Upper lobe of left lung (tissue), 6 donors: ENCODE measurements at places on chromosomes 13 and 19. TPM values are rescaled to one million over a fixed set of nuclear protein-coding genes. Genes with fewer than 3 reads are reported as not detected.
A peak's percentile ranks its signal among the peaks of the same experiment; 100 is the strongest.

- no peak for DNase-seq
- H3K27ac ChIP-seq = no peak overlapping the region
- H3K27me3 ChIP-seq = no peaks in the 10 kb centered on the region
These were observed 35.1 kb downstream of the RASA3 start for GRCh38 chr13:114097212-114097892.

DNA sequence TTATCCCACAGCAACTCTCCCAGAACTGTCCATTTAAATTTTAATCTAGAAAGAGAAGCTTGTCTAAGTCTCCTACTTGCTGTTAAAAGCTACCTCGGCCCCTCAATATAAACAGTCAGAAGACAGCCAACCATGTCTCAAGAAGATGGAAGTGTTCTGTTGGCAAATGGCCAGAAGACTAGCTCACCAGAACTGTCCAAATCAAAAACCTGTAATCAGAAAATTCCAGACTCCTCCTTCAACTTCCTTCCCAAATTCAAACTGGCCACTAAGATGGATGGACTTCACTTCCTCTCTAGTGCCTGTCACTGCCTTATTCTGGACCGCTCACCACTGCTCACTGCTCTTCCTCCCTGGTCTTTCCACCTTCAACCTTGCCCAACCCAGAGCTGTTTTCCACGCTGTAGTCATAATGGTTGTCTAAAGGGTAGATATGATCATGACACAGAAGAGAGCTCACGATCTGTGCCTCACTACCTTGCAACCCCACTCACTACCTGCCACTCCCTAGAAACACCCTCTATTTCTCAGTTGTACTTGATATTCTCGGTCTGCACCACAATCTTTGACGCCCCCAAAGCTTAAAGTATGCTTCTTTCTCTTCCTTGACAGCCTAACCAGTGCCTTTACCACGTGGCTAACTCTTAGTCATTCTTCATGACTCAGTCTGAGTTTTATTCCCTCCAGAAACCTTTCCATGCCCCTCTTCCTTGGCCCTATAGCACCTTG, 9.2 kb downstream of the FGF14 start:
- DNase-seq = no peak
- no peak overlapping the region for H3K27ac ChIP-seq
- no peak overlapping the region for H3K4me3 ChIP-seq
- H3K36me3 ChIP-seq = no peaks in the 10 kb centered on the region
- H3K4me1 ChIP-seq = peaks cover 19% of the 10 kb centered on the region
- H3K27me3 ChIP-seq = no peaks in the 10 kb centered on the region

- H3K27me3 ChIP-seq = no peaks in the 10 kb centered on the region
- peaks cover 23% of the 10 kb centered on the region for H3K36me3 ChIP-seq
- no peak overlapping the region for H3K4me3 ChIP-seq
- H3K4me1 ChIP-seq = no peaks in the 10 kb centered on the region
These were observed 6.7 kb upstream of the TMPRSS9 start for GRCh38 chr19:2353159-2353886.

- no peak for DNase-seq
- H3K4me1 ChIP-seq = no peaks in the 10 kb centered on the region
- H3K4me3 ChIP-seq = no peak overlapping the region
- no peaks in the 10 kb centered on the region for H3K27me3 ChIP-seq
- no peak overlapping the region for H3K27ac ChIP-seq
These were observed 205.4 kb downstream of the PDS5B start for GRCh38 chr13:32791545-32792172.

DNA sequence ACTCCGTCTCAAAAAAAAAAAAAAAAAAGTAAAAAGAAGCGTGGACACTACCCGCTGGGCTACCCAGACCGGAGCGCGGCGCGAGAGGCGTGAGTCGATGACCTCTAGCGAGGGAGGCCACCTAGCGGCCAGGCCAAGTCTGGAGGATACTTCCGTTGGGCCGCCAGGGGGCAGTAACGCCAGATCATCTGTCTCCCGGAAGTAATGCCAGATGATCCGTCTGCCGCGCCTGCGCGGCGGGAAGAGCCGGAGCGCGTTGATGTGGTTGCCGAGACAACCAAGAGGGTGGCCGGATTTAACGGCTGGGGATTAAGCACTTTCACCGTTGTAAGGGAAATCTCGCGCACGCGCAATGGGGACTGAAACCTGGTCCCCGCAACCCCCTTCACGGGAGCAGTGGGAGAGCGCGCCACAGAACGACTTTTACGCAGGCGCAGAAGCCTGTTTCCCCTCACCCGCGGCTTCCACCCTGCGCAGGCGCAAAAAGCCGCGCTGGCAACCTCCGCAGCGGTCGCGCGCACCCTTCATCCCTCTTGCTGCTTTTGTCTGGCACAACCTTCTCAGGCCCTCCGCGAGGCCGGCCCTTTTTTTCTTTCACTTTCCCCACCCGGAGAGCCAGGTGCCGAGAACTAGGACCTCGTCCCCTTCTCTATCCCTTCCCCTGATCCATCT, 1.0 kb upstream of the U2AF2 start:
- H3K27me3 ChIP-seq = no peaks in the 10 kb centered on the region
- DNase-seq = peak; percentile 98
- H3K4me1 ChIP-seq = peaks cover 48% of the 10 kb centered on the region
- H3K27ac ChIP-seq = peak overlapping the region; percentile 96
- peak overlapping the region; percentile 84 for H3K4me3 ChIP-seq

DNA sequence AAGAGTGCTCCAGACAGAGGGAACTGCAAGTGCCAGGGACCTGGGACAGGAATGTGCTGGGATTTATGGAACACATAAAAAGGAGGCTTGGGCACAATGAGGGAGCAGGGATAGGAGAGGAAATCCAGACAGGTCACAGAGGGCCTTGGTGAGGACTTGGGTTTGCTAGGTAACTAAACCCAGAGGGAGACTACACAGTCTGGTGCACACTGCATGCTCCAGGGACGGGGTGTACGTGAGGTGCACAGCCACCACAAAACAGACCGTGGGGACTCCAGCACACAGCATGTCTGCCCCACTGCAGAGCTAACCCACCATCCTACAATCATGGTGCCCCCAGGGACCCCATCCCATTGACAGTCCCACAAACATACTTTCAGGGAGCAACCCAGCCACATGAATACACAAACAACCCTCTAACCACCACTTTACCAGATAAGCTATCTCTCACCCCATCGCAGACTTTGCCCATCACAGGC, 5.5 kb upstream of the ZFP36 start:
- no peaks in the 10 kb centered on the region for H3K36me3 ChIP-seq
- H3K27ac ChIP-seq = peak overlapping the region; percentile 99
- no peaks in the 10 kb centered on the region for H3K27me3 ChIP-seq
- H3K4me3 ChIP-seq = no peak overlapping the region
- no peak for DNase-seq

DNA sequence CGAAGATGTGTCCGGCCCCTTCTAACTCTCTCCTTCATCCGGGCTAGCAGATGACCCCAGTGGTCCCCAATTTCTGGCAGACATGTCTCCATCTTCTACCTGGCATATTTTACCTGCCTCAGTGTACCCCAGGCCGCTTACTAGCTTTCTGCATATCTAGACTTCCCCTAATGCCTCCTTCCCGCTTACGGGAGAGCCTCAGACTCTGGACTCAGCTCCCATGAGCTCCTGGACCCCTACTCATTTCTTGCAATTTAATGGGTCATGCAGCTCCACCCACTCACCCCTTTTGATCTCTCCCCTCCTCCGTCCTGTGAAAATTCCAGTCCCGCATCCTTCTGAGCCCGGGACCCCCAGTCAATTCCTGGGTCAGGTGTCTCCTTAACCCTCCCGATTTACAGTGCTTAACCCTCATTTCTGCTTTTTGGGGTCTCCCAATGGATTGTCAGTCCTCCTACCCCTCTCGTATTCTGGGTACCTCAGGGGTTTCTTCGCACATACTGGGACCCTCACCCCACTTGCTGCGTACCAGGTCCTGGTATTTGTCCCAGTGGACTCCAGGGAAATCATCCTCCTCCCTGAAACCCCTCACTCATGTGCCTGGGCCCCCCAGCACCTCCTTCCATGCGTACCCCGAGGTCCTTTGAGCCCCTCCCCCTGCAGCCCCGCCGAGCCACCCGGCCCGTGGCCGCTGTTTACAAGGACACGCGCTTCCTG, 500 bp upstream of the JUNB start:
- no peak for DNase-seq
- no peaks in the 10 kb centered on the region for H3K36me3 ChIP-seq
- peak overlapping the region; percentile 51 for H3K4me3 ChIP-seq
- H3K27ac ChIP-seq = peak overlapping the region; percentile 97
- H3K27me3 ChIP-seq = no peaks in the 10 kb centered on the region

DNA sequence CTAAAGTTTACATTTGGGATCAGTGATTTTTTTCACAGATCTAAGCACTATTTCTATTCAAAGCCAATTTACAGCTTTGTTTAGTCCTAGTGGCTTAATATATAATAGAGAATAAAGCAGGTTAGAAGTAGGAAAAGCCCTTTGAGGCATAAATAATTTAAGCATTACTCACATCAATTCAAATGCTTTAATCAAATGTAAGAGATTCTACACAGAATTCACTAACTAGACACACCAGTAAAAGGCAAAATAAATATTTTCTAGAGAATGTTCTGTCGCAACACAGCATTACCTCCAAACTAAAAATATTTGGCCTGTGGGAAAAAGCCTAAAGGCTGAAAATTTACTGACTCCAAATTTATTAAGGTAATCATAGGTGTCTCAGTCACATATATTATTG, 31.3 kb downstream of the KCTD12 start:
- H3K27ac ChIP-seq = no peak overlapping the region
- H3K36me3 ChIP-seq = no peaks in the 10 kb centered on the region
- H3K4me3 ChIP-seq = no peak overlapping the region
- H3K4me1 ChIP-seq = no peaks in the 10 kb centered on the region

DNA sequence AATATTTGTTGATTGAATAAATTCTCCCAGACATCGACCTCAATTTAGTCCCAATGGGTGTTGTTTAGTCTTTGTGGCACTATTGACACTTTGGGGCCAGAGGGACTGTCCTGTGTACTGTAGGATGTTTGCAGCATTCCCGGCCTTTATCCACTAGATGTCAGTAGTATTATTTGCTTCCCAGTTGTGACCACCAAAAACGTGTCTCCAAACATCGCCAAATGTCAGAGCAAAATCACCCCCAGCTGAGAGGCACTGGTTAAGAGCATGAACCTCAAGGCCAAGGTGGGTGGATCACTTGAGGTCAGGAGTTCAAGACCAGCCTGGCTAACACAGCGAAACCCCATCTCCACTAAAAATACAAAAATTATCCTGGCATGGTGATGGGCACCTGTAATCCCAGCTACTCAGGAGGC, 15.4 kb downstream of the NLRP12 start:
- H3K27me3 ChIP-seq = no peaks in the 10 kb centered on the region
- DNase-seq = no peak
- no peak overlapping the region for H3K4me3 ChIP-seq

DNA sequence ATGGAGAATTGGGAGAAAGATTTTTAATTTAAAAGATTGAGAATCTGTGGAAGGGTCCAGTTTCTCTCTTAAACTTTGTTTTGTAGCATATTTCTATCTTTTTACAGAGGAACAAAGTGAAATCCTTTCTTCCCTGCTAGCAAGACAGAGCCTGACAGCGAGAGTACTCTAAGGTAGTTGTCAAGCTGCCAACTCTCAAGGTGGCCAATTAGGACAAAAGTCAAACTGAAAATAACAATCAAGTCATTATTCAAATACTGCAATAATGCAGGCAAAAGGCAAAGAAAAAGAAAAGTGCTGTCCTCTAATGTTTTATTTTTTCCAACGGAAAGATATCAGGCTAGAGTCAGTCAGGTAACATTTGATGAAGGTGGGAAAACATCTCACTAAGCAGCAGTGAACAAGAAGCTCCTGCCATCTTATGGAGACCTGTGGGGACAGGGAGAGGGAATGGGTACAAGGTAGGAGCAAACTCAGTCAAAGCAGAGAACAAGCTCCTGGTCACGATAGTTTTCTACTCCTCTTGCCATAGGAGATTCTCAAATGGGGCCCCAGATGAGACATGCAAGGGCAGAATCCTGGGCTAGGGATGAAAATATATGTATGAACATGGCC, 801.9 kb upstream of the SLITRK1 start:
- DNase-seq = no peak
- no peak overlapping the region for H3K27ac ChIP-seq

DNA sequence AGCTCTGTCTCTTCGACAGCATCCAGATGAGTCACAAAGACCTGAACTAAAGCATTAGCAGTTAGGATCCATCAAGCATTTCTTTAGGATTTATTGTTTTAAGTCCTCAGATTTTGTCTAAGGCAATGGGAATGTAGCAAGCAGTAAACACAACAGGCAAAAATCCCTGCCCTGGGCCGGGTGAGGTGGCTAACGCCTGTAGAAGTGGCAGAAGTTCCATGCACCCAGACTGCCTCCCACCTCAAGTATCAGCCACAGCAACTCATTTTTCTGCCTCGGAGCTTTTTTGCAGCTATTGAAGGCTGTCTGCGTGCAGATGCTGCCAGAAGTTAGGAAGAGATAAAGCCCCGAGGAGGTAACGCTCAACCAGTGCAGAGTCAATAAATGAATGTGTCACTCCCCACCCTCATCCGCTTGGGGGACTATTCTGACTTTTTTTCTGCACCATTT, 47.1 kb upstream of the MRI1 start:
- H3K4me3 ChIP-seq = no peak overlapping the region
- DNase-seq = no peak
- no peaks in the 10 kb centered on the region for H3K4me1 ChIP-seq

DNA sequence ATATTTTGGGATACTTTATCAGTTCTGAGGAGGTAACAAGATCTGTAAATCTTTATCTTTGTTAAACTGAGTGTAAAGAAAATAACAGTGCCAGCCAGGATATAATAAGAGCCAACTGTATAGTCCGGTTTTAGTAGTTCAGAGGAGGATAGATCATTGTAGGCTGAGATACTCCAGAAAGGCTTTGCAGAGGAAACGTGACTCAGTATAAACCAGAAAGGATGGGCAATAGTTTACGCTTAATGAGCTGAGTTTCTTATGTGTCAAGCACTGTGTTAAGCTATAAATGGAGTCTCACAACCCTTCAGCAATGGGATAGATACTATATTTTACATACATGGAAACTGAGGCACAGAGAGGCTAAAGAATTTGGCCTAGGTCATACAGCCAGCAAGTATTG, 3.8 kb downstream of the RFXAP start:
- no peaks in the 10 kb centered on the region for H3K27me3 ChIP-seq
- no peaks in the 10 kb centered on the region for H3K36me3 ChIP-seq
- H3K4me3 ChIP-seq = no peak overlapping the region
- no peak overlapping the region for H3K27ac ChIP-seq
- peaks cover 21% of the 10 kb centered on the region for H3K4me1 ChIP-seq

The STK24 gene
- 69.9 TPM for total RNA-seq

The ERFL gene
- 0.20 TPM for total RNA-seq

The ZNF90 gene
- total RNA-seq = 22.2 TPM

The PGLYRP1 gene
- not detected for total RNA-seq

The DLL3 gene
- total RNA-seq = not detected

The CCDC194 gene
- total RNA-seq = 2.2 TPM

The IFNL1 gene
- total RNA-seq = not detected

The C1QTNF9B gene
- not detected for total RNA-seq
